Hematopoietic multipotent progenitor cell treated with erythropoietin and hydrocortisone succinate and interleukin-3 and kit ligand, for 6 days (in vitro differentiated cells): ENCODE measurements at places on chromosomes 2 and 18.

DNA sequence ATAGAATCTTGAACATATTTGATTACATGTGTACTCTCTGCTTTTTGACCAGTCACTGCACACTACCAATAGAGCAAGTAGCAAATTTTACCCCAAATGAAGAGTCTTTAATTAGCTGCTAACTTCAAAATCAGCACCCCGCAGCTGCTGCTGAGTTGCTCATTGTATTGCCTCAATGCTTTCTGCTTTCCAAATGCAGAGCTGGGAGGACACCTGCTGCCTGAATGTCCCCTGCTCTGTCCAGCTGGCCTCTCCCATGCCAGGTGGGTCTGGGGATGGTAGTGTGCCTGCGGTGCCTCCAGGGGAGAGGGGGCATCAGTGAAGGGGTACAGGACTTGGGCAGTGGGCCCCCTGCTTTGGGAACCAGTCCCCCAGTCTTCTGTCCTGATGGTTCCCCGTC, 184.8 kb downstream of the PRKCE start:
- DNase-seq, result no peak

GRCh38 chr18:78090584-78090983, 840.9 kb downstream of the GALR1 start:
- no peak for DNase-seq

DNA sequence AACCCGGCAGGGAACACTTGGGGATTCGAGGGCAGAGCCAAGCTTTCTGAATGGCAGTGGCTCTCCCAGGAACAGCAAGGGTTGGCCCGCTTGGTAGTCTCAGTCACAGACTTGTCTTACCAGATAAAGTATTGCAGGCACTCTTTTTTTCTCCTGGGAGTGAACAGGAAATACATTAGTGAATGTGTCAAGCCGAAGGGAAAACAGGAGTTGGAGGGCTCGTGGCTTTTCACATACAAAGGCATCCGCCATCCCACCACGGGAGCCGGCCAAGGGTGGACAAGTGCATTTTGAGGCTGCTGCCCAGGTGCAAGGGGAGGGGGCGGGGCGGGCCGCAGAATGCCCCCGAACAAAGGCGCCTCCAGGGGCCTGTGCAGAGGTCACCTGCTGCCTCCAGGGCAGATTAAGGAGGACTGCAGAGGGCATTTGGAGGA, 163.3 kb upstream of the SIX3 start:
- no peak for DNase-seq

DNA sequence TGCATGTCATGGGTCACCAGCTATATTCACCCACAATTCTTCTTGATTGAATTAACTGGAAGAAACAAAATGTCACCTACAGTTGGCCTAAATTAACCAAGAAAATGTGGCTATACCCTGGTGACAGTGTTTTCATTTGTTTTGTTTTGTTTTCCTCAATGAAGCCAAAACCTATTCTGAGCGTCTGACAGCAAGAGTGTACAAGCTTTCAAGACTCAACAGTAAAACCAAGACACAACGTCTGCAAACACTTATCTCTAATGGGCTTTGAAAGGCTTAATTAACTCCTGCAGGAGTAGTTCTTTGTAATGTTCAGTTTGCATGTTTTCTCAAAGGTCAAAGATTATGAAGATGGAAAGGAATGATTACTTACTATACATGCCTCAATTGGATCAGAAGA, 827.6 kb upstream of the KLHL29 start:
- no peak for DNase-seq

- DNase-seq, result no peak
Observed at GRCh38 chr18:37184209-37184868, 355.4 kb downstream of the KIAA1328 start.

- peak; percentile 61 for DNase-seq
Observed at GRCh38 chr2:127700527-127701192, 637 bp upstream of the SFT2D3 start.

DNA sequence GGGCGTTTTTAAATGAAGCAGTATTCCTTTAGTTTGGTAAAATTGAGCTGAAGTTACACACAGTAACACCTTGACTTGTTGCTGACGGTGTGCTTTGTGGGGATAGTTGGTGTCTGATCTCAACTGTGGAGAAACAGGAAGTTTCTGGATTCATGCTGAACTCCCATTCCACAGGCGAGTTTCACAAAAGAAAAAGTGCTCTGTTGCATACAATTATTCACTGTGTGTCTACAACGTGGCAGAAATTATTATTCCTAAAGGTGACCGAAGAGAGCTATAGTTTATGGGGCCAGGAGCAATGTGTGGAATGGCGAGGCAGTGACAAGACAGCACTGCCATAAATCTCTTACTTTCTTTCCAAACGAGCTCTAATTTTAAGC, 463 bp upstream of the CABYR start:
- no peak for DNase-seq

GRCh38 chr18:48542513-48543181, 3.8 kb downstream of the CTIF start:
- DNase-seq, result no peak

GRCh38 chr2:101622210-101623030, 75.1 kb upstream of the MAP4K4 start:
- no peak for DNase-seq

- no peak for DNase-seq
Observed at GRCh38 chr18:56593906-56594305, 44.5 kb downstream of the TXNL1 start.

GRCh38 chr2:98039085-98039756, 43.5 kb upstream of the TMEM131 start:
- peak; percentile 39 for DNase-seq

GRCh38 chr2:134080386-134081089, 173.3 kb upstream of the MGAT5 start:
- DNase-seq, result no peak

GRCh38 chr2:215526341-215526740, 90.5 kb upstream of the FN1 start:
- no peak for DNase-seq
